Activated T-cell treated with anti-CD3 and anti-CD28 coated beads, Interleukin-2, amount 50 U/mL, for 24 hours (primary cell): ENCODE measurements at places on chromosomes 3 and 15.

DNA sequence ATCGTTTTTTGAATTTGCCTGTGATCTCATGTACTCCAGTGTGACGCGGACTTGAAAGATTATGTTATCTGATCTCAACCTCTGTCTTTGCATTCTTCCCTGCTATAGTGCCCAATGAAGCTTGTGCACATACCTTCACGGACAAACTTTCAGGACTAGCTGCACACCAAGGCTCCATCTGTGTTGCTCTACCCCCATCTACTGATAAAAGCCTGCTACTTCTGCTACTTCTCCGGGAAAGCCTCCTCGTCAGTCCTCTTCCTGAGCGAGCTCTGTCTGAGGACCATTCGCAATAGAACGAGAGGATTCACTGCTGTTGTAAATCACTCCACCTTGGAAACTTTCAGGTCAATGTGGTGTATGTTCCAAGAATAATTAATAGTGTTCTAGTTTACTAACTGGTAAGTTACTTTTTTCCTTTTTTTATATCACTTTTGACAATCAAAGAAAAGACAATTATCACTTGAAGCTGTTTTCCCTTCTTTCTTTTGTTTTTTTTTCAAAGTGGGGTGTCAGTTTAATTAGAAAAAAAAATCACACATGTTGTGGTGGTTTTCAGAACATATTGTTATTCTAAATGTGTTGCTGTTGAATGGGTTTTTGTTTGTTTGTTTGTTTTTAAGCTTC is 217.6 kb downstream of the ARRDC4 start:
- peak; percentile 30 for DNase-seq

DNA sequence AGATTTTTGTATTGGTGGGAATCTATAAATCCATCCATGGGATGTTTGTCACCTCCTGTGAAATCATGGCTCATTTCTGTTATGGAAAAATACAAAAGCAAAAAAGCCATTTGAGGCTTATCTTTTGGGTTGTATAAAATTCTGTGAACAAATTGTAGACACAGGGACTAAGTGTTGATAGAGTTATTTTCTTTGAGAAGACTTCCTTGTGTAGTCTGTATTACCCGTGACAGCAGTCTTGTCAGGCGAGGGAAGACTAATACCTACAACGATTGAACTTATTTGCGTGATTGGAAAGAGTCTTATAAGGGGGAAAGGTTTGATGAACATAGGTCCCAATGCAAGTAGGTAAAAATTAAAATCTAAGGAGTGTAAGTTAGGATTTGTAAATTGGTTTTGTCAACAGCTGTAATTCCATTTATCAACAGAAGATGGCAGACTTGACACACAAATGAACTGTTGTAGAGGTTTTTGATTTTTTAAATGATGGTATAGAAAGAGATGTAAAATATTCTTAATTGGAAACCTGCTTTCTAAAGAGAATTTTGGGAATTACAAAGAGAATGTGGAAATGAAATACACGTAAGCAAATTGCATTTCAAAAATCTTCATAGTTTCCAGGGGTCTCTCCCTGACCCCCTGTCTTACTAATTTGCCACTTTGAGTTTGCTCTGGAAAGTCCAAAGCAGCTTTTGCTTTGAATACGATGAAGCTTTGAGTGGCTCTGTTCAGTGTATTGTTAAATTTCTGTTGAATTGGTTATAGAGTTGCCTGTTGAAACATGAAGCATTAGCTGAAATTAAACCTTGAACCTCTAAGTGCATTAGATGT is 33.2 kb downstream of the SLC25A26 start:
- no peak for DNase-seq

DNA sequence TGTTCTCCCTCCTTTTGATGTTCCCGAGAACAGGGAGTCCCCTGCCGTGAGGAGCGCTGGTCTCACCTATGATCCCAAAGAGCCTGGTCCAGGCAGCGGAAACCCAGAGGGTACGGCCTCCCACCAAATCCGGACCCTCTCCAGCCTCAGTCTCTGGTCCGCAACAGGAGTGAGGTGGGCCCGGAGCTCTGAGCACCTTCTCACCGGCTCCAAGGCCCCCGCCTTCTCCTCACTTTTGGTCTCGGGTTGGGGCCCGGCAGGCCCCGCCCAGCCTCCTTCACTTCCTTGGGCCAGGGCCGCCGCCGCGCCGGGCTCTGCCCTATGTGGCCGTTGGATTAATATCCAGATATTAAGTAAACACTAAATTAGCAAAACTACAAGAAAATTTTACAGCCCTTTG is 5.7 kb upstream of the SKOR1 start:
- no peak for DNase-seq

DNA sequence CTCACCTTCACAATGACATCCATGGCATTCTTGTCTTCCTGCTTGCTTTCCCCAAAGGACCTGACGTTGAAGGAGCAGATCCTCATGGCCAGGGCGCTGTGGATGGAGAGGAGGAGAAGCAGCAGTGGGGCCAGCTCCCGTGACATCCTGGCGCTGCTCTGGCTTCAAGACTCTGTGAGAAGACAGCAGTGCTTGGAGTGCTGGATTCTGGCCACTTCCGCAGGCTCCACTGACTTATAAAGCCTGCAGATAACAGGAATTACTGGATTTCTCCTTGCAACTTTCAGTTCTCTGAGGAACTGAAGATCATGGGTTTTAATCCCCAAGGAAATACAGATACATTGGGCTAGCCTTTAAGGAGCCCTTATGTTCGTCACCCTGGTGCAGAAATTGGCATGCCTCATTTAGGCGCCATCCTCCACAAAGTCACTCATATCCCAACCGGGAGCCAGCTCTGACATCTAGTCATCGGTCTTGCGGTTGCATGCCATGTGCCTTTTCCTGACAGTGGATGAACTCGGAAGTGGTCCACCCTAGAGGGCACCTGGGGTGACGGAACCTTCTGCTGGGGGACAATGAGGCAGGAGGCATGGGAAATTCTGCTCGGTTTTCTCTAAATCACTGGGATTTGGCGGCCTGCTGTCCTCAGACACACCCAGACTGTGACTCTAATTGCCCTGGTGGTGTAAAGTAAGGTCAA is at the start of gene DNASE1L3:
Gene DNASE1L3, minus strand, starts transcription at position 212 of the 700 bp plus-strand sequence. Its CDS starts 66 bp downstream, at position 146.
- no peak for DNase-seq

GRCh38 chr15:93982226-93982727 is 249.1 kb upstream of the MCTP2 start:
- no peak for DNase-seq

DNA sequence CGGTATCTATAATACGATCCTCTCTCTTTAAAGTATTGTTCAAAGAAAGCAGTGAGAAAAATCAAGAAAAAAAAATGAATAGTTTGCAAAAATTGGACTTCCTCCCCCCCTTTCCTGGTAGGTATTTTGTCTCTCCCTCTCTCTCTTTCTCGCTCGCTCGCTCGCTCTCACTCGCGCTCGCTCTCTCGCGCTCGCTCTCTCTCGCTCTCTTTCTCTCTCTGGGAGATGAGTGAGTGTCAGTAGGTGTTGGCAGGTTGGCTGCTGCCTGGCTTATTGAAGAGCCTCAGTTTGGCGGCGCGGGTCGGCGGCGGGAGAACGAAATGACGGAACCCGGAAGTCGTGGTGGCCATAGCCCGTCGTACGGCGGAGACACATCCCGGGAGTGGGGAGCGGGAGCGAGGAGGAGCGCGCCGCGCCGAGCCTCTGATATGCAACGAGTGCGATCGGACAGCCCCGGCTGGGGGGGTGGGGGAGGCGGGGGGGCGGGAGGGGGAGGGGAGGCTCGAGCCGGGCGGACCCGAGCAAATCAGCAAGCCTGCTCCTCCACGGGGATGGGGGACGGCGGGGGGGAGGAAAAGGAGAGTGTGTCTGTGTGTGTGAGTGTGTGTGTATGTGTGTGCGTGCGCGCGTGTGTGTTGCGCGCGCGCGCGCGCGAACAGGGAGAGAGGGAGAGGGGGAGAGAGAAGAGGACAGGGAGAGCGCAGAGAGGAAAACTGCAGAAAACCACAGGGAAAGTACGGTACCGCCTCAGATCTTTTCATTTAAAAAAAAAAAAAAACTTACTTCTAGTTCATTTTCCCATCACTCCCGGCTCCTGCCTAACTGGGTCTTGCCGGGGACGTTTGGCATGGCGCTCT is at the start of gene MEIS2:
Gene MEIS2, minus strand, starts transcription at position 441 of the 857 bp plus-strand sequence. CDS start 1,083 bp downstream, outside the sequence.
- DNase-seq: peak; percentile 64

- DNase-seq: peak; percentile 68
Measured at GRCh38 chr3:194686816-194687637, 1.3 kb downstream of the FAM43A start.

DNA sequence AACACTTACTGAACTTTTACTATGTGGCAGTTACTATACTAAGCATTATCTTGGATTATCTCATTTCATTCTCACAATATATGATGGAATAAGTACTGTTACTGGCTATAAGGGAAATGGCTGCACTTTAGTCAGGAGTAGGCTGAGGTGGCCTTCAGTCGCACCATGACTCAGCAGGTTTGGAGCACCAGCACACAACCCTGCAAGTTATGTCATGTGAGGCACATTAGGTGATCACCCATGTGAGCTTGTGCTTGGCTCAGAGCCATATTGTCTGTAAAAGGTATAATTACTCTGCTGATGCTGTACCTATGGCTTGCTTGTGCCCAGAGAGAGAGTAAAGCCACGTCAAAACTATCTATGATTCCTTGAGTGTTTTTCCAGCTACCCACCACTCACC is 54.1 kb upstream of the TIPARP start:
- no peak for DNase-seq

DNA sequence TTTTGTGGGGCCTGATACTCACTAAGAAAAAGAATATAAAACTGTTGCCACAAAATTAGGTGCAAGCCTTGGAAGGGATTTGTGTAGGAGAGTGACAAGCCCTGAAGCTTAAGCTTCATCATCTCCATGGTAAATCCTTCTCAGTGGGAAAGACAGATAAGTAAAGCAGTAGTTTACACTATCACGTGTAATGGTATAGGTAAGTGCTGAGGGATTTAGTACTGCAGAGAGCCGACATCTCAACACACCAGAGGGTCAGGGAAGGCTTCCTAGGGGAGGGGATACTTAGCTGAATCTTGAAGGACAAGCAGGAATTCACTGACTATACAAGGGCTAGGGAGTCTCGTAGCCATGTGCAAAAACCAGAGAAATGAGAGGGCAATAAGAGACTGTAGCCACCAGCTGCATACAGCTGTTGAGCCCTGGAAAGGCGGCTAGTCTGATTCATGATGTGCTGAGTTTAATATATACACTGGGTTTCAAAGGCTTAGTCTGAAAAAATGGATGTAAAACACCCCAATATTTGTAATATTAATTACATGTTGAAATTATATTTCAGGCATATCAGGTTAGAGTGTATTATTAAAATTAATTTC is 11.1 kb downstream of the SLC24A1 start:
- DNase-seq: no peak

DNA sequence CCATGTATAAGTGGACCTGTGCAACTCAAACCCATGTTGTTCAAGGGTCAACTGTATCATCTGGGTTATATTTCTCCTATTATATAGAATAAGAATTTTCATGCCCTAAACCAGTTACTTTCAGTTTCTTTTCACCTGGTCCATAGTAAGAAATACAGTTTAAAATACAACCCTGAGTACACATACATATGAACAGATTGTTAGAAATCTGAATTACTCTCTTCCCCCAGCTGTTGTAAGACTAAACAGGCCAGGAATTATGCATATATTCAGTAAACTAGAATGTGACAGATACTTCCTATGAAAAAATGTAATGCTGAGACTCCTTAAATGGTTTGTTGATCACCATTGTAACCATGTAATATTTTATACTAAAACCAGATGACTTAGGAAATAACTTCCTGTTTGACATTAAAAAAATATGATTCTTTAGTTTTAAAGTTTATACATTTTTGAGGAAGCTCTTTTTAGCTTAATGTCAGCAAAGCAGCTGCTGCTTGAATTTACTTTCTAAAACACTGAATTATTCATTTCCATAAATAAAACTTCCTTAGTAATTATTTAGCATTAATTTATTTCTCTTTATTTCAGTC is 52.5 kb upstream of the ZCWPW2 start:
- DNase-seq: no peak

DNA sequence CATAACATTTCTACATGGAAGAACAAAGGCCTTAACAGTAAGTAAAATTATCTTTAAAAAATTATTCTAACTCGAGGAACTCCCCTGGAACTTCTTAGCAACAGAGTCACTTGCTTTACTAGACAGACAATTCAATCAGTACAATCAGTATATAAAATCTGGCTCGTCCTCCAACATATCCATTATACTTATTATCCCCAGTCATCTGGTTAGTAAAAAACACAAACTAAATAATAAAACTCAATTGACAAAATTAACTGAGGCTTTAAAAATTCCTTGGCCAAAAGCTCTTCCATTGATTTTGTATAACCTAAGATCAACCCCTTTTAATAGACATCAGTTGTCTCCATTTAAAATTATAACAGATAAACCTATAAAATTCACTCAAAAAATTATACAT is 105.6 kb downstream of the MYRIP start:
- DNase-seq: no peak

DNA sequence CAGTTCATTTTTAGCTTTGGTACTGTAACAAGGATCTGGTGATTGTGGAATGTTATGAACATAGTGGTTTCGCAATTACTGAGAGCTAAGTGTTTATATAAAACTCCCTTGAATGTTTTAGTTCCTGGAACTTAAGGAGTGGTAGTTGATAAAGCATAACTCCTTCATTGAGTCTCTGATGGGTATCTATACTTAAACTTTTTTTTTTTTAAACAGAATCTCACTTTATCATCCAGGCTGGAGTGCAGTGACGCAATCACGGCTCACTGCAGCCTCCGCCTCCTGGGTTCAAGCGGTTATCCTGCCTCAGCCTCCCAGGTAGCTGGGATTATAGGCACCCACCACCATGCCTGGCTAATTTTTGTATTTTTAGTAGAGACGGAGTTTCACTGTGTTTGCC is 11.3 kb downstream of the PRKCI start:
- no peak for DNase-seq

GRCh38 chr3:72065872-72066641 is 281.1 kb upstream of the PROK2 start:
- no peak for DNase-seq

DNA sequence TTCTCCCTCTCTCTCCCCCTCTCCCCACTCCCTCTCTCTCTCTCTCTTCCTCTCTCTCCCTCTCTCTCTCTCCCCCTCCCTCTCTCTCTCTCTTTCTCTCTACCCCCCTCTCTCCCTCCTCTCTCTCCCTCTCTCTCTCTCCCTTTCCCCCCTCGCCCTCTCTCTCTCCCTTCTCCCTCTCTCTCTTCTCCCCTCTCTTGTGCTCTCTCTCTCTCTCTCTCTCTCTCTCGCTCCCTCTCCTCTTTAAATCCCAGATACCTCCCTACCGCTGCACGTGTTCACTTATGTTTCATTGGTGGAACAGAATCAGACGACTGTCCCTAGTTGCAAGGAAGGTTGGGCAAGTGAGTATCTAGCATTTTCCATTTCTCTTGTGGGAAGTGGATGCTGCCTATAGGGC is 166.5 kb downstream of the EBLN2 start:
- DNase-seq: no peak

GRCh38 chr3:147807776-147808175 is 398.6 kb downstream of the ZIC1 start:
- no peak for DNase-seq

GRCh38 chr3:31235062-31235700 is 297.5 kb upstream of the STT3B start:
- no peak for DNase-seq
